ENCODE measurements at places on chromosomes 16 and 17. TPM values are rescaled to one million over a fixed set of nuclear protein-coding genes. Genes with fewer than 3 reads are reported as not detected.

GRCh38 chr17:79410681-79411080 lies 200.2 kb downstream of the RBFOX3 start:
- DNase-seq: no peak

GRCh38 chr17:4516735-4517134 lies 18.1 kb downstream of the SPNS2 start:
- no peak for DNase-seq

The RRN3 gene
- 41.6 TPM for total RNA-seq

DNA sequence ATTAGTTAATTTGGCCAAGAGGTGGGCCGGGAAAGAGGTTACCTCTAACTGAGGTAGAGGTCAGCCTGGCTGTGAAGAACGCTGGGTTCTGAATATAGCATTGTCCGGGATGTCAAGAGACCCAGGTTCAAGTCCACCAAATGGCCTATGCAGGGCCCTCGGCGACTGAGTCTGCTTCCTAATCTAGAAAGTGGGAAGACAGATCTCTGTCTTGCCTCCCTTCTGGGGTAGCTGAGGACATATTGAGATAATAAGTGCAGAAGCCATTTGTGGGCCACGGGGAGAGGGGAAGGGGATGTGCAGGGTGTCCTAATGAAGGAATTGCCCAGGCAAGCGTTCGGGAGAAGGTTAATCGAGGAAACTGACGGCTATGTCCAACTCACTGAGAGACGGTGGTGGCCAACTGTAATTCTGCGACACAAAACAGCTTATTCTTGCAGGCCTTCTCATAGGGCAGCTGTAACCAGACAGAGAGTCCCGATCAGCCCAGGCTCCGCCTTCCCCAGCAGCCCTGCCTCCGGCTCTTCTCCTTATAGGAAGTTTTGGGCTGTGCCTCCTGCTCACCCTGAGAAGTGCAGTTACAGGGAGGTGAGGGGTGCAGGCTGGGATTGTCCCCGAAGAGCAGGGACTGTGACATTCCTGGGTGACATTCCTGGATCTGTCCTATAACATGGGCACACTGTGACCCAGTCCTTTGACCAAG lies 15.9 kb downstream of the HASPIN start:
- DNase-seq: no peak

GRCh38 chr16:23500862-23501225 lies 9.4 kb downstream of the GGA2 start:
- DNase-seq: no peak

- DNase-seq: no peak
Measured at GRCh38 chr16:69830534-69831211, 68.5 kb downstream of the WWP2 start.

DNA sequence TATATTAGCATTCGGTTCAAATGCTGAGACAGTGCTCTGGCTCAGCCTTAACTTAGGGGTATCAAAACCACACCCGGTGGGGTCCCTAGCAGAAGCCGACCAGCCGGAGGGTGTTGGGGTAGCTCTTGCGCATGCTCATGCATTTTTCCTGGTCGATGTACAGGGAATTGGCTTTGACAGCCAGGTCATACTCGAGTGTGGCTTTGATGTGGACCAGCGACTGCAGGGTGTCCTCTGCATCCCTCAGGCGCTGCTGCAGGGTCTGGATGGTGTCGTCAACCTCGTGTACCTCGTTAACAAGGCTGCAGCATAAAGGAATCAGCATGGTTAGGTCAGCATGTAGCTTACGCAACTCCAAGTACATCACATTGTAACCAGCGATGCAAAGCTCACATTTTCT lies 37.5 kb downstream of the TEKT3 start:
- DNase-seq: no peak

The KRTAP9-2 gene
- not detected for total RNA-seq

GRCh38 chr17:28368306-28368831 lies 1.7 kb downstream of the VTN start:
- DNase-seq: no peak

DNA sequence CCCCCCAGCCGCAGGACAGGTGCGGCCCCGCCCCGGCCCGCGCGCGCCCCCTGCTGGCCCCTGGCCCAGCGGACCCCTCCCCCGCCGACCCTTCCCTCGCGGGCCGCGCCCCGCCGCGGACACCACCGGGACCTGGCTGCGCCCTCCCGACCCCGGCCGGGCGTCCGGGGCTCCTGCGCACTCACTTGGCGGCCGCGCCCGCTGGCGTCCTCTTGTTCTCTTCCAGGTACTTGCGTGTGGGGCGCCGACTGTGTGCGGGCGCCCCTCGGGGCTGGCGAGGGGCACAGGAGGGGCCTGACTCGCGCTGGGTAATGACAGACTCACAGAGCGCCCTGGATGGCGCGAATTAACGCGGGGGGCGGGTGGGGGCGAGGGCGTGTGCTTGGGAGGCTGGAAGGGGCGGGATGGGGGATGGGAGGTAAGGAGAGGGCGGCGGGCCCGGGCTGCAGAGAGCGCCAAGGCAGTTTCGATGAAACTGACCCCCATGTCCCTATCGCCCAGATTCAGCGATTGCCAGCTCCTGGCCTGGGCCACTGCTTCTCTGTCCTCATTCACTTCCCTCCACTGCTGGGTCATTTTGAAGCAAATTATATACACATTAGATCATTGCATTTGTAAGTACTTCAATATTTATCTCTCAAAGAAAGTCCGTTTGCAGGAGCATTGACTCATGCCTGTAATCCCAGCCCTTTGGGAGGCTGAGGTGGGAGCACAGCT lies 445 bp upstream of the DBNDD1 start:
- no peak for DNase-seq

The UMOD gene
- not detected for total RNA-seq

The SDK2 gene
- total RNA-seq: not detected

The ACAP1 gene
- total RNA-seq: 11.2 TPM

The ASPHD1 gene
- 1.0 TPM for total RNA-seq

The KRT12 gene
- total RNA-seq: not detected

GRCh38 chr17:40176754-40177110 lies 538 bp upstream of the RAPGEFL1 start:
- DNase-seq: no peak

GRCh38 chr17:72025113-72025512 lies 95.7 kb upstream of the SOX9 start:
- DNase-seq: no peak

- no peak for DNase-seq
Measured at GRCh38 chr17:8018436-8018835, 16.0 kb downstream of the GUCY2D start.

GRCh38 chr17:54900457-54901229 lies at the start of gene TOM1L1:
TSS of gene TOM1L1 (plus strand) at chr17:54900852. CDS start at chr17:54900866, 14 bp downstream.
- peak; percentile 49 for DNase-seq

- DNase-seq: no peak
Measured at GRCh38 chr16:1691276-1691675, 13.2 kb downstream of the JPT2 start.

DNA sequence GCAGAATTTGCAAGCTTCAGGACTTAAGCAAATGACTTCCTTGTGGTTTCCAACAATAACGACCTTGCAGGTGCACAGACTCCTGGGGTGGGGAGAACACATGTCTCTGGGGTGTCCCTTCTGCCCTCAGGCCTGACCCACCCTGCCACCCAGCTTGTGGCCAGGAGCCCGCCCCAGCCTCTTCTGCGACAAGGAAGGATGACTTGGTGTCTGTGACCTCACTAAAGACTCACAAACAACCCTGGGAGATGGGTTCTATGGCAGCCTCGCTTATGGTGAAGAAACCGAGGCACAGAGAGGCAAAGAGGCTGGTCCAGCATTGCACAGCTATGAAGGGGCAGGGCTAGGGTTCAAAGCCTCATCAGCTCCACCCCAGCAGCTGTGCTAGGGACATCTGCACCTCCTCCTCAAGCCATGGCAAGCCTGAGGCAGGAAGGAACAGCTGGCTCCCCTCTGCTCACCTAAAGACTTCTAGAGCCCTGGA lies 2.6 kb downstream of the ATP2A3 start:
- DNase-seq: no peak

The BAIAP3 gene
- total RNA-seq: 1.8 TPM

GRCh38 chr17:31842195-31843069 lies 16.6 kb downstream of the COPRS start:
- peak; percentile 75 for DNase-seq

The P2RX5 gene
- 0.70 TPM for total RNA-seq

DNA sequence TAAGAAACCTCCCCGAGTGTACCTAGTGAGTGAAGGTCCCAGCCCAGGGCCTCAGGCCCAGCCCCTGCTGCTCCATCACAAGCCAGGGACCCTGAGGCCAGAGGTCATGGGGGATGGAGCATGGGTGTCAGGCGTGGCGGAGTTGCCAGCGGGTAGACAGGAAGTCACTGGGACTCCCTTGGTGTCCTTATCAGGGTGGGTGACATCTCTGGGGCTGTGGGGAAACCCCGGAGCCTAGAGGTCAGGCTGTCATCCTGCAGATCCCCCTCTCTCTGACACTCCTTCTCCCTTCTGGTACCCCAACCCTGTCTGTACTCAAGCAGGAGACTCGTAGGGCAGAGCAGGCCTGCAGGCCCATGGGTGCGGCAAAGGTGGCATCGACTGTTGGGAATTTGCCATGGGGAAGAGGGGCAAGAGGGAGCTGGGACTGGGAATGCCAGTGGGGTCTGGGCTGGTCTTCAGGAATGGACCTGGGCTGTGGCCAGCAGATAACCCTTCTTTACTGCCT lies 10.8 kb upstream of the ADGRG1 start:
- DNase-seq: no peak

The HOXB7 gene
- 6.9 TPM for total RNA-seq

DNA sequence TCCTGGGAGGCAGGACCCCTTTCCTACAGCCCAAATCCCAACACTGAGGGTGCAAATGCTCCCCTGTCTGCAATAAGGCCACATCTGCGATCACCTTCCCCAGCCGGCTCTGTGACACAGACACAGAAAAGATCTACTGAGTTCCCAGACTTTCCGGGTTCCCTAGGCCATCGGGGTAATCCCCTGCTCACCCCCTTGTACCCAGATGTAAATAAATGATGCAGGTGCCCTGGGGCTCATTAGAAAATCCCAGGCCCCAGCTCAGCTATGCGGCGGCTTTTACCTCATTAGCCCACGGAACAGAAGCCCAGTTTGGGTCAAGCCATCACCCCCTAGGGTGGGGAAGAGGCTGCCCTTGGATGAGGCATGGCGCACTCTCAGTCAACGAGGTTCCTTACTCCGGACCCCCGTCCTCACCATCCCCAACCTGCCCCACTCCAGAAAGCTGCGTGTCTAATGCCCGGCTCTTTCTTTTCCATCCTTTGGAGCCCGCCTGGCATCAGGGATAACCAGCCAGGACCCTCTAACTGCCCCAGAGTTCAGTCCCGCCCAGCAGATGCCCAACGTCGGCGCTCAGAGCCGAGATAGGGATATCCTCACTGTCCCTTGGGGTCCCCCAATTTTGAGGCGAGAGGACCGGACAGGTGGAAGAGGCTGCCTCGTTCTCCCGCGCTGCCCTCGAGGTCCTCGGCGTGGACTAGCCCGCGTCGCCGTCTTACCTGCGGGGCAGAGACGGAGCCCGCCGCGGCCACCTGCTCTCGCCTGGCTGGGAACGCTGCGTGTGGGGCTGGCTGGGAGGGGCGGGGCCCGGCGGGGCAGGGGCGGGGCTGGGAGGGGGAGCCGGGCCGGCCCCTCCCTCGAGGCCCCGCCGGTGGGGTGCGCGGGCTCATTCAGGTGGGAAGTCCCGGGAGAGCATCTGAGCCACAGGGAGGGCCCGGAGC lies at the start of gene ZNF385C:
Gene ZNF385C, minus strand, starts transcription at position 783 of the 941 bp plus-strand sequence. CDS start 35,417 bp downstream, outside the sequence.
- no peak for DNase-seq

- DNase-seq: no peak
Measured at GRCh38 chr17:78491236-78492115, 85.7 kb downstream of the DNAH17 start.

The MYH2 gene
- 0.35 TPM for total RNA-seq

The CSH2 gene
- total RNA-seq: not detected

The IRX6 gene
- total RNA-seq: 0.14 TPM

GRCh38 chr16:25366078-25366477 lies 108.4 kb upstream of the ZKSCAN2 start:
- no peak for DNase-seq

GRCh38 chr17:55768936-55769624 lies 18.2 kb downstream of the PCTP start:
- DNase-seq: no peak

- no peak for DNase-seq
Measured at GRCh38 chr16:75416904-75417565, 16.3 kb downstream of the CFDP1 start.

DNA sequence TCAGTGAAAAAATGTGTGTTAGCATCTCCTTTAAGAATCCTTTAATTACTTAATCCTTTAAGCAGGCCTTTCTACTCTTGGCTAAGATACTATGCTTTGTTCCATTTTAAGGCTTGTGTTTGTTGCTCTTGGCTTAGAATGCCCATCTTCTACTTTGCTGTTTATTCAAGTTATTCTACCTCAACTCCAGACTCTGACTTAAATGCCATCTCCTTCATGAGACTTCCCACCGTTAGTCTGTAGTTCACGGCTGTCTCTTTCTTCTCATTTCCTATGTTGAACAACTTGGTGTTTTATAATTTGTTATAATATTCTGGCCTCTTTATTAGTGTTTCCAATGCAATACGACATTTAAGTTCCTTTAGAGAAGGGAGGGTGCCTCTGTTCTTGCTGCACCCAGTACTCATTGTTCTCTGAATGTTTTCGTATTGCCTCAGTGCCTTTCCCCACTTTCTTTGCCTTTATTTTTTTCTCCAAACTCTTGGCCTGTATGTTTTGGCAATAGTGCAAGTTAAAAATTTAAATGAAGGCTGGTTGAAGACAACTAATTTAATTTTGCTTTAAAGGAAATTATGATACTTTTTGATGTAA lies 6.1 kb upstream of the KRT10 start:
- no peak for DNase-seq
